AG09309 (cell line): ENCODE measurements at places on chromosomes 11 and 22.

DNA sequence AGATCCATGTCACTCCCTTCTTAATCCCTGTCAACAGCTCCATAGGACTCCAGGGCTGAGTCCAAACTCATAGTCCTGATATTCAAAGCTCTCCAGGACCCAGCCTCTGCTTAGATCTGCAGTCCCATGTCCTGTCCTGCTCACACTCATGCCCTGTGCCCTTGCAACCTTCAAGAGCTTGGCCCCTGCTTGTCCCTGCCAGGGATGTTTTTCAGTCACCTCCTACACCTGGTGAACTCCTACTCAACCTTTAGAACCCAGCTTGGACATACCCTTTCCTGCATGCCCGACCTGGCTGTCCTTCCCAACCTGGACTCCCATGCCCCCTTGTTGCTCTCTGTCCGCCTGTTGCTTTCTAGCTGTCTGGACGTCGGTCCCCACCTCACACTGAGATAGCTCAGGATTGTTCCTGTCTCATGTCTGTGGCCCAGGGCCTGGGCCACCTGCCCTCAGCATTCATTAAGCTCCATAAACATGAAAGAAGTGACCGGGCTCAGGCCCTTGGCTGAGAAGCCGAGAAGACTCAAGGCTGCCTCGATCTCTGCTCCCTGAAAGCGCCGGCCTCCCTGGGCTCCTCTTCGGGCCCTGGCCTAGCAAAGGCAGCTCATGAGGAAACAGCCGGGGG is 48.8 kb upstream of the RTL6 start:
- no peak for DNase-seq

- DNase-seq, result no peak
These were observed 55.1 kb upstream of the CD82 start for GRCh38 chr11:44510372-44510771.

DNA sequence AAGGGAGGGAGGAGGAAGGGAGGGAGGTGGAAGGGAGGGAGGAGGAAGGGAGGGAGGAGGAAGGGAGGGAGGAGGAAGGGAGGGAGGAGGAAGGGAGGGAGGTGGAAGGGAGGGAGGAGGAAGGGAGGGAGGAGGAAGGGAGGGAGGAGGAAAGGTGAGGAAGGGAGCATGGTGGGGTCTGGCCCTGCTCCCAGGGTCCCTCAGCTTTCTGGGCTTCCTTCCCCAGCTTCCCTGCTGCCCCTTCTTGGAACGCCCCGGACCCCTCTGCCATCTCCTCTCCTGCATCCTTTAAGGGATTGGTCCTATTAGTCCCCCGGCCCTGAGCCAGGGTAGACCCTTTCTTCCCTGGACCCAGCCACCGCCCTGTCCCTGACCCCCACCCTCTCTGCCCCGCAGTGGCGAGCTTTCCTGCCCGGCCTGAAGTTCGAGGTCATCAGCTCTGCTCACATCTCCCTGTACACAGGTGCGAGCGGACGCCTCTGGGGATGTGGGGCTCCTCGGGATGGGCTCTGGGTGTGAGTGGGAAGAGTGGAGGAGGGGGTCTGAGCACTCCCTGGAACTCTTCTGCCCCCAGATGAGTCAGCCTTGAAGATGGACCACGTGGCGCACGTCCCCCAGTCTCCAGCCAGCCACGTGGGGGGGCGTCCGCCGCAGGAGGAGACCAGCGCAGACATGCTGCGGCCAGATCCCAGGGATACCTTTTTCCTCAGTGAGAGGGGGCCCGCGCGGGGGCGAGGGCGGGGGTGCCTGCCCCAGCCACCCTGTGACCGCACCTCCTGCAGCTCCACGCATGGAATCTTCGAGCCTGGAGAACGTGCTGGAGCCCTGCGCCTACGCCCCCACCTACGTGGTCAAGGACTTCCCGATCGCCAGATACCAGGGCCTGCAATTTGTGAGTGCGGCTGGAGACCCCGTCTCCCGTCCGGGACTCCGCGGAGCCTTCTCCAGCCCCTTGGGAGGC is 6.0 kb downstream of the B4GALNT4 start:
- no peak for DNase-seq

- DNase-seq, result no peak
These were observed 8.9 kb downstream of the PARVA start for GRCh38 chr11:12386309-12386708.

GRCh38 chr11:23778971-23779370 is 717.9 kb upstream of the LUZP2 start:
- no peak for DNase-seq
